Lower leg skin (tissue), 4 donors: ENCODE measurements at places on chromosomes 2 and 18. TPM values are rescaled to one million over a fixed set of nuclear protein-coding genes. Genes with fewer than 3 reads are reported as not detected.

- DNase-seq = no peak
Observed at GRCh38 chr2:113208396-113208795, 34.6 kb downstream of the PSD4 start.

The SLC39A6 gene
- total RNA-seq = 91.4 TPM

DNA sequence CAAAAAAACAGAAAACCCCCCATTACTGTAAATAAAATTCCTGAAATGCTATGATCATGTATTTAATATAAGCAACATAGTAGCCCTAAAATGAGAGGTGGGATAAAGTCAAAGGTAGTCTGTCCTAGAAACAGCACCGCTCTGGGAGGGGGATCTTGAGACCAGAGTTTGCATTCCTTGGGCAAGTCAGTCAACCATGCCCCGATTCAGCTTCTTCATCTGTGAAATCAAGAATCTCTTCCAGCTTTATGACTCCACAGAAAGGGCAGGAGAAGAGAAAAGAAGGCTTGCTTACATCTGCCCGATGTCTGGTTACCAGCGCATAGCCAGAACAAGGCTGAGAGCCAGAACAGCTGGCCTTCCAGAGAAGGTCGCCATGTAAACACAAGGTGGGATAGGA is 2.1 kb upstream of the FBLN7 start:
- DNase-seq = no peak

GRCh38 chr2:160214461-160215445 is 14.7 kb upstream of the ITGB6 start:
- DNase-seq = no peak

GRCh38 chr2:165815299-165816141 is 21.5 kb upstream of the GALNT3 start:
- DNase-seq = no peak

The SLC19A3 gene
- 2.1 TPM for total RNA-seq

The NYAP2 gene
- not detected for total RNA-seq

DNA sequence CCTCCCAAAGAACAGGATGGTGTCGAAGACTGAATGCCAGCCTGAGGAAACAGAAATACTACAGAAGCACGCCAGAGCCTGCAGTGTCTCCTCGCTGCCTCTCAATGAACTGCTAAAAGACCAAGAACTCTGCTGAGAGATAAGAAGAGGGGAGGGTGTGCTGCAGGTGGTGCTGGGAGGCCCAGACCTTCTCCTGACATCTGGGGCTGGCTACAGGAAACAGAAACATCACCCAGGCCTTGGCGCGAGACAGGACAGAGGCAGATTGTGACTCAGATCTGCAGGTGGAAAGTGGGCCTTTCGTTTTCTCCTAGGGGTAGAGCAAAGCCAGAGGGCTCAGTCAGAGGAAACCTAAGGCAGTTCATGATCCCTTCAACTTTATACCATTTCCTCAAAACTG is 250.3 kb upstream of the TCF4 start:
- no peak for DNase-seq

The PRKCE gene
- 5.7 TPM for total RNA-seq

DNA sequence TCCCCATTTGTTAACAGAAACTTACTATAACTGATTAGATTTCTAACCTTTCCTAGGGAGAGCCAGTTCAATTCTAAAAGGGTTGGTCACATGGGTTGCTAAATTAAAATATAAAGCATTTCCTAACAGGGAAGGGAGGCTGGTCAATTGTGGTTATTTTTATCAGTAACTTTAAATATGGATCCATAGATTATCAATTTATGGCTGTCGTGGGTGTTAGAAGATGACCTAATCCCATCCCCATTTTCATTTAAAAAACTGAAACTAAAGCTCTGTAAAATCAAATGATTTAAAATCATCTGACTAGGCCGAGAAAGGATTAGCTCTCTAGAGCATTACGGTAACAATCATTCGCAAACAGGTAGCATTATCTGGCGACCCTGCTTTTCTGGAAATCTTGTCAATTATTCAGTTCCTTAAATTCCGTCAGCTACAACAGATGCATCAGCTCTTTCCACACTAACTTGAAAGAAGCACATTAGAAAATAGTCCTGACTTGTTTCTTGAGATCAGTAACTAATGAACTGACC is 953 bp upstream of the HNRNPA3 start:
- no peak for DNase-seq

GRCh38 chr18:54147439-54147838 is 77.0 kb downstream of the MBD2 start:
- no peak for DNase-seq

The NT5C1B gene
- total RNA-seq = not detected

DNA sequence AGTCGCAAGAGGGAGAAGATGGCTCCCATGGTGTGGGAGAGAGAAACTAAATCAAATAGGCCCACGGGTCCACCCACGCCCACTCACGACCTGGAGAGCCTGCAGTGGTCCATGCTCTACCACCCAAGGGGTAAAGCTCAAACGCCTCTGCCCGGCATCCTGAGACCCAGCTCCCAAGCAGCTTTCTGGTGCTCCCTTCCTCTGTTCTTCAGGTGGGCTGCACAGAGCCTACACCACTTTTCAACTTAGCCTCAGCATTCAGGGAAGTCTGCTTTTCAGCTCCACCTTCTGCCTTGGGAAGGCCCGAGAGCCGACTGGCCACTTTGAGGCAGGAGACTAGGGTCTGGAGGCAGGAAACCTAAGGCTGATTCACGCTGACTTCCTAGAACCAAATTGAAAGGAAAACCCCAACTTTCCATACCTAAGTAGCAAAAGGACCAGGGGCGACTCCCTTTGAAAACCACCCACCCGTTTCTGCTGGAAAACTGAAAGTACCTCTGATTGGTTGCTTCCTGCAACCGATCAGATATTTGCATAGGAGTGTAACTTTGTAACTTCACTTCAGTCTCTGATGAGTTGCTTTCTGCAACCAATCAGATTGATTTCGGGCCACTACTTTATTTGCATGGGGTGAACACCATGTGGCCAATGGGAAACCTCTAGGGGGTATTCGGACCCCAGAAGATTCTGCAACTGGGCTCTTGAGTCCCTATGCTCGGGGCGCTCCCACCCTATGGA is 26.8 kb upstream of the SPATA3 start:
- peak; percentile 73 for DNase-seq

GRCh38 chr2:10514273-10514672 is 66.1 kb upstream of the ODC1 start:
- DNase-seq = no peak

DNA sequence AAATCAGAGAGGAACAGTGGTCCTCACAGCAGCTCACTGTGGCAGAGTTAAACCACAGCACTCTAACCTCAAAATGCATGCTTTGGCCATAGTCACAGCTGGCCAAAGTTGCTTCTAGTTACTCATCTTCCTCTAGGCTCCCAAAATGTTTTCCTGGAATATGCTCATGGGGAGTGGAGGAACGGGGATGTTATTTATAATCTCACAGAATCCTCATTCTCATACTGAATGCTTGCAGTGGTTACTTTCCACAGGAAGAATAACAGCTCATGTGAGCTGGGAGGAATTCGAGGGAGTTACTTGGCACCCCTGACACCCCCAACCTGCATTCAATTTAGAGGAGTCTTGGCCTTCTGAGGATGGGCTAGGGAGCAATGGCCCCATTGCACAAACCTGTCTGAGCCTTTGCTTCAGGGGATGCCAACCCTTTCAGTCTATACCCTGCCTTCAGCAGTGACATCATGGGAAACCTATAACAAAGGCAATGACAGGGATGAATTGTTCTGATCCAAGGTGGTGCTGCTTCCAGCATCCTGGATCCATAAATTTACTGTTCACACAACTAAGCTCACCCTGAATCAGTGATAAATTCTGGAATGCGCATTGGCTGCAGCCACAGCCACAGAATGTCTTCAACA is 22.4 kb upstream of the CCBE1 start:
- no peak for DNase-seq

- DNase-seq = no peak
Observed at GRCh38 chr2:155377266-155377680, 678.8 kb downstream of the KCNJ3 start.

DNA sequence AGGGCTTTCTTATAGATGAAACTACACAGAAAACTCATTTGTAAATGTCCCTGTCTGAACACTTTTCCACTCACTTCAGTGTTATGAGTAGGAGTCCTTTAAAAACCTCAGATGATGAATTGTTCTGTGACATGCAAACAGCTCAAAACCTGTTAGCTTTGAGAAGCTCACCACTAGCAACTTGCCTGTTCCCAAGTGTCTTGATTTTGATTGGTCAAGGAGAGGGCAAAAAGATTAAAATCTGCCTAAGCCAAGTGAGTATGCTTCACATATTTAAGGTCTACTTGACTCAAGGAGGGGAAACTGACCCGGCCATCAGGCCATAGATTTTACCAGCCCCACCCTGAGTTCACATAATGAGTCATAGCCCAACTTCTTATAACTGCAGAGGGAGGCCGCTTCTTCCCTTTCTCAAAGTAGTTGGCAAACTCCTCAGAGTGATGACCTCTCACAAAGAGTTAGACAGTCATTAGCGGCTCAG is 45.2 kb upstream of the MEIS1 start:
- DNase-seq = no peak

DNA sequence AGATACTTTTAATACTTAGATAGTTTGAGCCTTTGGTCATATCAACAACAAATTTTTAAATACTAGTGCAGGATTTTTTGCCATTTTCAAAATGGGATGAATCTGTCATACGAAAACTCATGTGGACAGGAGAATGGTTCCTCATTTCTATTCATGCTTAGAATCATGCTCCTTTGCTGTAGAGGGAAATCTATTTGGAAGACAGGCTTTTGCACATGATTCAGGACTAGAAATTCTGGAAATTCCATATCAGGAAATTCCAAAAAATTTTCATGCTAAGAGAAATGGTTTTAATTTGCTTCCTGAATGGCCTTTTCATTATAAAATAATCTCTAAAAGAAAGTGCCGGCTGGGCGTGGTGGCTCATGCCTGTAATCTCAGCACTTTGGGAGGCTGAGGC is 39.3 kb downstream of the MOGAT1 start:
- DNase-seq = no peak

The IL1F10 gene
- total RNA-seq = 19.3 TPM

The WDR54 gene
- 7.7 TPM for total RNA-seq

The HOXD8 gene
- total RNA-seq = 7.3 TPM

GRCh38 chr18:26133652-26134051 is at the start of gene PSMA8:
Gene PSMA8 (plus strand): TSS chr18:26133869. CDS start chr18:26133966, 97 bp downstream.
- DNase-seq = no peak
